NCI-H1048 (cell line): ENCODE measurements at places on chromosomes 2 and 18.

- DNase-seq, result no peak
Observed at GRCh38 chr2:15647622-15648590, 56.2 kb downstream of the DDX1 start.

DNA sequence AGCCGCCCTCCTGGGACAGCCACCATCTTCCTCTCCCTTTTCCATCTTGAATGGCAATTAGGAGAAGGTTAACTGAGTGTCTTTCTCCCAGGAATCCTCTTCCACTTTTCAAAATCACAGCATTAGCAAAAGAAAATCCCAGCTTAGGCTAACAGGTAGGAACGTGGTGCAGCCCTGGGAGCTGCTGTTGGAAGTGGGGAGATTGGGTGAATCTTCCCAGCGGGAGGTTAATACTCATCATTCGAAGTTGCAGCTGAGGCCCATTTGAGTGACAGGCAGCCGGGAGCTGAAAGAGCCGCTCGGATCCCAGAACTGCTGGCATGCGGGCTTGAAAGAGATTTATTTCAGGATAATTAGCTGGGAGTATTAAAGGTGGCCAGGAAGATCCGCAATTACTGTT, 306.0 kb downstream of the BCL11A start:
- DNase-seq, result no peak

DNA sequence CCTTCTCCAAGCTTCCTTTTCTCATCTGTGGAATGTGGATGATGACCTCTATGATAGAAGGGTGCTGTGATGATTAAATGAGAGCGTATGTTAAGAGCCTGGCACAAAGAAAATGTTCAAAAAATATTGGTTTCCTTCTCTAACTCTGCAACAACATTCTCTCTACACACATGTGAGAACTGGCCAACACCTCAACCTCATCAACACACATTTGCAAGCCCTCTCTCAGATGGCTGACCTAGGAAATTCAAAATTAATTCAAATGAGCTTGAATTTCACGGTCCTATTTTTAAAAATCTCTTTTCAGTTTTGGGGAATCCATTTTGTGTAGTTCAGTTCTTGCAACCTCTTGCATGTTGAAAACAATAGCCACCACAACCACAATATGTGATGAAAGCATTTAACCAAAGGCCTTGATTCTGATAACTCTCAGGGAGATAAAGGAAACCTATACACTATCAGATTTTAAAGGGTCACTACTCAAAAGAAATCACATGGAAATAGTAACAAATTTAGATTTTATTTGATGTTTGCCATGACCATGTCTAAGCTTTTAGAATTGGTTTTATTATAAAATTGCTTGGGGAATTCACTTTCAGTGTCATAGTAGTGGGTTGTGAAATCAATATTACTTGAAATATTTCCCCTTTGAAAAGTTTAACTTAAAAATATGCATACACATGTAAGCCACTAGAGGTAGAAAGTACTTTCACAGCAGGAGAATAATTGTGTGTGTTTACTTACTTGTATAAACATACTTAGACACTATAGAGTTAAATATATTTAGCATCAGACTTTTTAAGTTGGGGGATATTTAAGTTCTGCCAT, 16.6 kb upstream of the NABP1 start:
- no peak for DNase-seq

- no peak for DNase-seq
Observed at GRCh38 chr2:218161644-218162043, 5.1 kb downstream of the CXCR1 start.
